ENCODE measurements at places on chromosomes 1 and 21.

GRCh38 chr1:43524804-43525203 lies 5.9 kb upstream of the PTPRF start:
- peak; percentile 83 for DNase-seq

- no peak for DNase-seq
Observed at GRCh38 chr1:109441069-109441468, 14.8 kb upstream of the PSMA5 start.

GRCh38 chr1:51969038-51969705 lies 21.3 kb downstream of the RAB3B start:
- no peak for DNase-seq

DNA sequence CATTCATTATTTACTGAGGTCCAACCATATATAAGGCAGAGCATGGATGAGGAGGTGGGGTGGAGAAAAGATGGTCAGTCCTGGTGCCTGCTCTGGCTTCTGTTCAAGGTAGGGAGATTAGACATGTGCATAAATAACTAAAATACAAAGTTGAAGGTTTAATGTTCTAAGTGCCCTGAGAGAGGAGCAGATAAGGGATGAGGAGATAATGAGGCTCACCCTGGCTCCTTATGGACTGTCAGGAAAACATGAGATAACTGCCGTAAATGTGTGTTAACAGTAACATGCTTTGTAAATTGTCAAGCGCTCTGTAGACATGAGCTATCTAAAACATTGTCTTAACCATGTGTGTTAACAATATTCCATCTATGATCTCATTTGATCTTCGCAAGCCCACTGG lies 474.6 kb upstream of the USP24 start:
- DNase-seq = no peak

DNA sequence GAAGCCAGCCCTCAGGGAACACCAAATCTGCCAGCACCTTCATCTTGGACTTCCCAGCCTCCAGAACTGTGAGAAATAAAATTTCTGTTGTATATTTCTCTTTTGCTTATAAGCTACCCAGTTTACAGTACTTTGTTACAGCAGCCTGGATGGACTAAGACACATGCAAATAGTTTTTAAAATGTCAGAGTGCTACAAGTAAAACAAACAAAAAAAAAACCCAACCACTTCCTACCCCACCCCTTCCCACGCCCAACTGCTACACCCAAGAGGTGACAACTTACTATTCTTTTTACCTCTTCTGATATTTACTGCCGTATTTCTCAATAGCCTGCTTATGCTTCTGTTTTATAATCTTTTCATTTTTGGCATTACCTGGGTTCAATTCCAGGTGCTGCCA lies 8.6 kb upstream of the SPSB1 start:
- DNase-seq = no peak

GRCh38 chr1:169326956-169327268 lies 40.7 kb downstream of the NME7 start:
- peak; percentile 83 for DNase-seq

Measured in OCI-M1 (cell line).